Activated CD4-positive, alpha-beta T cell treated with anti-CD3 and anti-CD28 coated beads for 36 hours (primary cell): ENCODE measurements at places on chromosomes 11 and 22. TPM values are rescaled to one million over a fixed set of nuclear protein-coding genes. Genes with fewer than 3 reads are reported as not detected.

Gene KCNE3
- total RNA-seq, result not detected

Gene LMO1
- total RNA-seq, result not detected

Gene CLTCL1
- total RNA-seq, result 1.2 TPM

Gene GVQW3
- 3.7 TPM for total RNA-seq

Gene GPR83
- 0.12 TPM for total RNA-seq

DNA sequence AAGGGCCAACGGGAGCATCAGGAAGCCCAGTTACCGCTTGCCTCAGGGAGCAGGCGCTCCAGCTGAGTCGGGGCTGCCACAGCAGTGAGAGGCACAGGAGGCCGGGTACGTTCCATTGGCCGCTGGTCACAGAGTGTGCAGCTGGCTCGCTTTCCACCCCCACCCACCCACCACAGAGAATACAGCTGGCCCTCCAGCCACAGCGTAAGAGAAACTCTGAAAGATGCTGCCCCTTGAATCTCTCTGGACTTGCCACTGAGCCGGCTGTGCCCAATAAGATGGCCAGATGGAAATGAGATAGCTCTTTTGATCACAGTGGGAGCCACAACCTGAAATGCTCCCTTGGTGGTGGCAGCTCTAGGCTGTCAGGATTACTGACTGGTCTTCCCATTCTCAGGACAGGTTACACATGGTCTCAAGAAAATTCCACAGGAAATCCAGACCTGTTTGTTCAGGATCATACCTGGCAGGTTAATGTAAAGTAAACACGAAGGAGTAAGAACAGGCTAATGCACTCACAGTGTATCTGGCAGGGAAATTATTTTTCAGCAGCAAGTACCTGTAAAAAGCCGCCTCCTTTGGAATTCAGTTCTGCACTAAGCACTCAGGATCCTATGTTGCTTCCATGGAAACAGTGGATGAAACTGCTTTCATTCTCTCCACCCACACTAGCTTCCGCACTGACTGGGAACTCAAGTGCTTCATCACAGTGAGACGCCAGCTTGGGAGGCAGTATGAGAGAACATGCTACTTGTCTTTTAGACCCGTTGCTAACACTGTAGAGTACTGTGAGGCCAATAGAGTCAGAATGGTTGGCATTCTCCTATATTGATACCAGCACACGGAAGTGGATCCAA is 16.5 kb downstream of the SIAE start:
- peaks cover 15% of the 10 kb centered on the region for H3K36me3 ChIP-seq
- no peaks in the 10 kb centered on the region for H3K27me3 ChIP-seq
- H3K4me1 ChIP-seq, result no peaks in the 10 kb centered on the region
- H3K4me3 ChIP-seq, result no peak overlapping the region
- no peak for DNase-seq

GRCh38 chr11:95886462-95886861 is 37.4 kb downstream of the MTMR2 start:
- no peak for DNase-seq
- no peak overlapping the region for H3K4me3 ChIP-seq
- H3K4me1 ChIP-seq, result peaks cover 8% of the 10 kb centered on the region
- peaks cover 11% of the 10 kb centered on the region for H3K36me3 ChIP-seq

DNA sequence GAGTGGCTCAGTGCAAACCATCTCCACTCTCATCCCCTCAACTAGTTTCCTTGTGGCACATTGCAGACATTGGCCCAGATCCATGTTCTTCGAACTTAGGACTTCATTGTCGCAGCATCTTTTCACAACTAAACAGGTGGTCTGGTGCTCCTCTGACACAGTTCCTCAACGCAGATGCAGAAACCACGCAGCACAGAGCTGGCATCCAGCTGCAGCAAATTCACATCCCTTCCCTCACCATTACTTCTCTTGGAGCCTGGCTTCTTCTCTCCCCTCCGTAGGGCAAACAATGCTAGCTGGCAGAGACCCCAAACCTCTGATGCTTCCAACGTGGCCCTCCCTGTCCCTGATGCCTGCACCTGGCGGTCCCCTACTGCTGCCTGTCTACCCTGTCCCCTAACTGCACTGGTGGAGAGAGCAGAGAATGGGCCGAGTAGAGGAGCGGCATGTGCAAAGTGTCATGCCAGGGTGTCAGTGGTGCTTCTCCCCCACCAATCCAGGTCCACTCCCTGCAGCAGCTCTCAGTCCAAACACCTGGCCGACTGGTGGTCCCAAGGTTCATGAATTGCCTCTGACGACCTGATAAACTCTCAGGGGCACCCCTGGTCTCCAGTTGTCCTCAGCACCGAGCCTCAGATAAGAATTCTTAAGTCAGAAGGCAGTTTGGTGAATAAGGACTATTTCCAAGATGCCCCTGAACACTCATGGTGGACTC is 18.1 kb downstream of the TMPRSS13 start:
- no peaks in the 10 kb centered on the region for H3K36me3 ChIP-seq
- no peak for DNase-seq
- no peak overlapping the region for H3K27ac ChIP-seq
- no peak overlapping the region for H3K4me3 ChIP-seq
- H3K4me1 ChIP-seq, result peaks cover 10% of the 10 kb centered on the region
- H3K27me3 ChIP-seq, result peaks cover 2% of the 10 kb centered on the region

GRCh38 chr11:85742348-85742747 is 56.4 kb upstream of the CCDC89 start:
- H3K4me3 ChIP-seq, result no peak overlapping the region
- no peak overlapping the region for H3K27ac ChIP-seq
- DNase-seq, result no peak
- peaks cover 9% of the 10 kb centered on the region for H3K36me3 ChIP-seq
- no peaks in the 10 kb centered on the region for H3K27me3 ChIP-seq
- peaks cover 48% of the 10 kb centered on the region for H3K4me1 ChIP-seq
